ENCODE measurements at places on chromosomes 2 and 18. TPM values are rescaled to one million over a fixed set of nuclear protein-coding genes. Genes with fewer than 3 reads are reported as not detected.

GRCh38 chr2:195026261-195026660 lies 630.8 kb upstream of the SLC39A10 start:
- DNase-seq: no peak

DNA sequence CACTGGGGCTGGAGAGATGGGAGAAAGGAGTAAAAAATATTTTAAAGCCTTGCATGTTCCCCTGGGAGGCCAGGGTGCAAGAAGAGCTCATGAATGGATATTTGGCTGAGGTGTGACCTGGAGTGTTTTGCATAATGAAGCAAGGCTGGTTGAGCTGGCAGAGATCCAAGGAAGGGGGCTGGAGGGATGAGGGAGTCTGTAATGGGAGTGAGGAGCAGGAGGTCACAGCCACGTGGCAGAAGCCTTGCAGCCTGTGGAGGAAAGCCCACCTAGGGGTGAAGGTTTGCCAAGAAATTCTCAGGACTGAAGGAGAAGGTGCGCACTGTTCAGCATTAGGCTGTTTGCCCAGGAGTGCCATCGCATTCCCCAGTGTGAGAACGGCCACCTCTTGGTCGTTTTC lies 40.3 kb upstream of the ATP8B1 start:
- DNase-seq: no peak

DNA sequence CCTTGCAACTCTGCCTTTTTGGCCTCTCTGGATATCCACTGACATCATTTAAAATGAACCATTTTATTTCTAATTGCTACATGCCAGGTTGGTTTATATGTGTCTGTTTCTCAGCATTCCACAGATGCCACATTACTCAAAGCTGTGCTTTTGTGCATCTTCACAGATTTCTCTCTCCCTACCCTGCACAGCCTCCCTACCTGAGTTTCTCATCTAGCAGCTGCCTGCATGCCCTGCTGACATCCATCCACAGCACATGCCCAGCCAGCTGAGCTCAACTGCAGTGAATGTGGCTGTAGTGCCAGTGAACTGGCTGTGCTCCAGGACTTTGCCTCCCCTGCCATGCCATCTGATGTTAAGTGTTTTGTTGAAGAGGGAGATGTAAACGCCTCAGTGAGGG lies 44.5 kb downstream of the PKP4 start:
- no peak for DNase-seq

DNA sequence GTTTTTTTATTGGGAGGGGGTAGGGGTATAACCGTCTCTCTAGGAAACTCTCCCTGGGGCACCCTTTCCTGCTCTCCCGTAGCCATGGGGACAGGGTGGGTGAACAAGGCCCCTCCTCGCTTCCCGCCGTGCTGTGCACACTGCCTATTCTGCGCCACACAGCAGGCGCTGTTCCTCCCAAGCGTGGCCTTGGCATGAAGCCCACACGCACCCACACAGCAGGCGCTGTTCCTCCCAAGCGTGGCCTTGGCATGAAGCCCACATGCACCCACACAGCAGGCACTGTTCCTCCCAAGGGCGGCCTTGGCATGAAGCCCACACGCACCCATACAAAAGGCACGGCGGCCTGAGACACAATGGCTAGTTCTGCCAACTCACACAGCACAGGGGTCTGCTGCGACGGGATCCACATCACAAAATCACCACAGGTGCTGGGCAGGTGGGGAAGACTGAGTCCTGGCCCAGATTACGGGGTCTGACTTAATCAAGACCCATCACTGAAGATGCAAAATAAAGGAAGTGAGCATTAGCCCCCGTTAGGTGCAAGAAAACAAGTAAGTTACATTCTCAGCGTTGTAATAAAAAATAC lies 46.6 kb upstream of the TPO start:
- peak; percentile 31 for DNase-seq

Gene L3MBTL4
- 49.9 TPM for total RNA-seq

GRCh38 chr18:35939138-35939537 lies 33.3 kb upstream of the RMP24 start:
- no peak for DNase-seq

Gene TEKT4
- total RNA-seq: 0.27 TPM

Gene ABCB11
- total RNA-seq: not detected

DNA sequence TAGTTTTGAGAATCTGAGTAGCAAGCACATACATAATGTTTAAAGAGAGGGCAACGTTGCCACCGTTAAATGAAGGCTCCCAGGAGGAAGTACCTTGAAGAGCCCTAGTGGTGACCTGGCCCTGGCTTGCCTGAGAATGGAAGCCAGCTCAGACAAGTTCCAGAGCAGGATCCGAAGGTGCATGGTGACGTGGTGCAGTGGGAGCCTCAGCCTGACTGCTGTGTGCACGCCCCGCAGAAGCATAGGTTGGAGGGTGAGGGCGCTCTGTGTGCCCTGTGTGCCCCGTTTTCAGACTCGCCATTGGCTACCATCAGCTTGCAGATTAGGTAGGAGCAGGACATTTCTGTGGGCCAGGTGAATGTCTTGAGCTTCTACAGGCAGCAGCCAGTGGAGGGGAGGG lies 68.2 kb downstream of the ZNF407 start:
- DNase-seq: no peak

DNA sequence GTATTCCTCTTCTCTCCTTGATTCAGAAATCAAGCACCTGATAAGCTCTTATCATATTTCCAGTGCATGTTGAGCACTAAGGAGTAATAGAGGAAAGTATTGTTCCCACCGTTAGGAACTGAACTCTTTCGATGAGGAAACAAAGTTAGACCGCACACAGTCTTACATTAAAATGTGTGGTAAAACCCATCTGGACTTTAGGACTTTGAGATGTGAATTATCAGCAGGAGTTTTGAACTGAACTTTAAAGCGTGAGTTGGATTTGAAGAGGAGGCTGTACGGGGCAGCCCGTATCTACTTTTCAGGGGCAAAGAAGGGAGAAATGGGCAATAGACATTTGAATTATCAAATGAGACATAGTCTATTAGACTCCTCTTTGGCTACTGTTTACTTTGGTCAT lies 134.4 kb downstream of the SETBP1 start:
- no peak for DNase-seq

GRCh38 chr2:239331560-239331959 lies 69.3 kb downstream of the HDAC4 start:
- peak; percentile 35 for DNase-seq

DNA sequence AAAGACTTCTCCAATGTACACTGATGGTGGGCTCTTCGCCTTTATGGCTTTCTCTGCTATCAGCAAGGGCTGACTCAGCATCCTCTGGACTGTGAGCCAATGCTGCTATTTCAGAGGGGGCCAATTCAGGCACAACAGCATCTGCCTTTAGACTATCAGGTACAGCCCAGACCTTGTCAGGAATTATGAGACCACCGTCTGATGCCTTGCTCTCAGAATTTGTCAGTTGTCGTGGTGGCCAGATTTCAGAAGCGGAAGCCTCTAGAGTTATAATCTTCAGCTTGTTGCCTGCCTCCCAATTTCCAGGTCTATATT lies 92.7 kb downstream of the ALPK2 start:
- no peak for DNase-seq

DNA sequence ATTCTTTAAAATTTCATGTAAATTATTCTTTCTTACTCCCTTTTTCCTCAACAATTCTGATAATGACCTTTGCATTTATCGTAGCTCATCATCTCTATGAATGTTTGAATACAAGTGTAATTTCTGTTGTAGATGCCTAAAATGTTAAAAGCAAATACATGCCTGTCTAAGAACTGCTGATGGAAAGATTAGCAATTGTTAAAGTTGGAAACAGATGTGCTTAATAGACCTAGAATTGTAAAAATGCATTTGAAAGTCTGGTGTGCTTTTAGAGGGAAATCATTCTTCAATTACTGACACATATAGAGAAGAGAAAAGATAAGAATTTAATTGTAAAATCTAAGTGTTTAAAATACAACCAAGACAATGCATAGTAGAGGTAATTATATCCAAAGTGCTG lies 50.4 kb downstream of the CCDC102B start:
- no peak for DNase-seq

DNA sequence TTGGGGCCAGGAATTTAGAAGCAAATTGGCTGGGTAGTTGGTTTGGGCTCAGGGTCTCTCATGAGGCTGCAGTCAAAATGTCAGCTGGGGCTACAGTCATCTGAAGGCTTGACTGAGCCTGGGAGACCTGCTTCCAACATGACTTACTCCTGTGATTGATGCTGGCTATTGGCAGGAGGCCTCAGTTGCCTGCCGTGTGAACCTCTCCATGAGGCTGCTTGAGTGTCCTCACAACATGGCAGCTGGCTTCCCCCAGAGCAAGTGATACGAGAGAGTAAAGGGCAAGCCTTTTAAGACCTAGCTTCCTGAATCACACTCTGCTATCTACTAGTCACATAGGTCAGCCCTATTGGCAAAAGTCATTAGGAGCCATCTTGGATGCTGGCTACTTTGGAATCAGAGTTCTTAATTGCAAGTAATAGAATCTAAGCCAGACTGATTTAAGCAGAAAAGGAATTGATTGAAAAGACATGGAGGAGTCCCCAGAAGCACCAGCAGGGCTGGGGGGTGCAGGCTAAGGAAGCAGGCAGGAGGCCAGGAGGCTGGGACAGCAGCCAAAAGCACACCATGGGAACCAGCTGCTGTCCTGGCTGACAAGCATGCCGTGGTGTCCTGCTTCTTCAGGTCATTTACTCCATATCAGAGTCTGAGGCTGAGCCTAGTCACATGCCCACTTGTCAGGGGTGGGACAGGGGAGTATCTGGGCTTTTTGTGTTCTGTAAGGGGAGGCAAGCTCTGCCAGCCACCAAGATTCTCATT lies 7.8 kb upstream of the GIGYF2 start:
- DNase-seq: peak; percentile 58

Gene ANKAR
- 17.3 TPM for total RNA-seq

DNA sequence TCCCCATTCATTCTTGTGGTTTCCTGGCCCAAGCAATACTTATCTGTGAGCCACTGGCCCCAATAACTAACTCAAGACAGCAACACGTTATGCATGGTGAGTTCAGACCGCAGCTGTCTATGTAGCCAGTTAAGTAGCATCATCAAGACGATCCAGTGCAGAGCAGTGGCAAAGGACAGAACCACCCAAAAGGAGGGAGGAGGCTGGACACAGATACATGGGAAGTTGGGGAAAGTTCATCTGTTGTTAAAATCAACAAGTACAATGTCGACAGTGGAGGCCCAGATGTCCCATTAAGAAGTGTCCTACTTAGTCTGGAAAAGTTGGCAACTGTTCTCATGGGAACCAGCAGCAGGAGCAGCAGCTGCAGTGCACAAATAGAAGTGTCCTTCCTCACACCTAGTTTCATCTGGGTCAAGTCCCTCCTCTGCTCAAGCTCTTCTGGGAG lies 106.9 kb upstream of the THOC1 start:
- no peak for DNase-seq

Gene UGT1A5
- total RNA-seq: not detected

GRCh38 chr2:1749489-1750119 lies 5.3 kb upstream of the PXDN start:
- DNase-seq: no peak
